Stimulated activated CD8-positive, alpha-beta memory T cell treated with anti-CD3 and anti-CD28 coated beads, Interleukin-7, amount 100 ng/mL, for 1 hour (primary cell): ENCODE measurements at places on chromosomes 6 and 20.

- DNase-seq = no peak
Measured at GRCh38 chr6:138677538-138677937, 96.0 kb upstream of the CCDC28A start.

DNA sequence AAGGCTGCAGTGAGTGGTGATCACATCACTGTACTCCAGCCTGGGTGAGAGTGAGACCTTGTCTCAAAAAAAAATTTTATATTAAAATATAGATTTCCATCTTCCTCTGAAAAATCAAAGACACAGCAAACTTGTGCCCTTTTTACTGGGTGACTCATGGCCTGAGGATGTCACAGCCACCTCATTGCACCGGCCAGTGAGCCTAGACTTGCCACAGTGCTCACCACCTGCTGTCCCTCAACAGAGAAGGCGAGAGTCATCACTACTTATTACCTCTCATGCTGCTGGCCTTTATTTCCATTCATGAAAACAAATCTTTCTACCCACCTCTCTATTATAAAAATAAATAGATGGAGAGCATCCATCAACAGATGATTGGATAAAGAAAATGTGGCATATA is 295.8 kb downstream of the PREX1 start:
- no peak for DNase-seq

DNA sequence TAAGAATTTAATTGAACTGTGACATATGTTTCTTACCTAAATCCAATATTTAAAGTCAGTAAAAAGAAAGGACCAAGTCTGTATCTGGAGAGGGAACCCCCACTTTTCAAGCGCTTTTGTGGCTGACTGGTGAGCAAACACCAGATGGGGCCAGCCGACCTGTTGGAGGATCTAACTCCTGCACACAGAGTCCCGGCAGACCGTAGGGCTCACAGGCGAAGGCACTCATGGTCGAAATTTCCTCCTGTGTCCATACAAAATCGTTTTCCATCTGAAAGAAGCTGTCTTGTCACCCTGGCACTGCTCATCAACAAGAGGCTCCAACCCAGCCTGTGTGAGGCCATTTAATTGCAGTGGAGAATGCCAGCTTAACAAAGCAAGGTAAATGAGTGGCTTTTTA is 94.0 kb downstream of the SCML4 start:
- DNase-seq = no peak

- DNase-seq = no peak
Measured at GRCh38 chr20:17655865-17656479, 26.1 kb downstream of the RRBP1 start.

DNA sequence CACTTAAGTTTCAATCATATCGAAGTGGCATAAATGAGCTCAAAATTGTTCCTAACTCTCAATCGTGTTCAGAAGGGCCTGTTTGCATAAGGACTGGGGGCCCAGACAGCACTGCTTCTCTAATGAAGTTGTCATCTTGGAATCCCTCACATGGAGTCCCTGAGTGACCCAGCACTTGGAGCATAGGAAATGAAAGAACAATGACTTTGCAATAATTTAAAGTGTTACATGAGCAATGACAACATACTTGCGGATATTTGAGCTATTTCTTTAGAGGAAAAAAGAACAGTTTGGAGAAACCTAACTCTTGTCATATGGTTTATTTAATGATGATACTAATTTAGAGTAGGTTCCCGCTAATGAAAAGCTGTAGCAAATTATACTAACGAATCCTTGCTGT is 239.9 kb downstream of the TSHZ2 start:
- no peak for DNase-seq

GRCh38 chr6:111553580-111553979 is 52.1 kb downstream of the TRAF3IP2 start:
- DNase-seq = no peak

DNA sequence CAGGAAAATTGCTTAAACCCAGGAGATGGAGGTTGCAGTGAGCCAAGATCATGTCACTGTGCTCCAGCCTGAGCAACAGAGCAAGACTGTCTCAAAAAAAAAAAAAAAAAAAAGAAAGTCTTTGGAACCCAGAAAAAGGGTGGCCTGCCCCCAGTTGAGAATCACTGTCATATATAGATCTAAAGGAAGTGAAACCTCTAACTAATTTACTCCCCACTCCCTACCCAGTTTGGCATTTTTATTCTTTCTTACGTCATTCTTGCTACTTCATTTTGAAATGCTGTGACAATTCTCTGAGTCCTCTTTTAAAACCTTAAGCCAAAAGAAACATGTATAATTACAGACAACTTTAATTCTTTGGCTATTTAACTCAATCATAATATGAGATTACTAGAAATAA is 254.8 kb downstream of the CDC5L start:
- no peak for DNase-seq

DNA sequence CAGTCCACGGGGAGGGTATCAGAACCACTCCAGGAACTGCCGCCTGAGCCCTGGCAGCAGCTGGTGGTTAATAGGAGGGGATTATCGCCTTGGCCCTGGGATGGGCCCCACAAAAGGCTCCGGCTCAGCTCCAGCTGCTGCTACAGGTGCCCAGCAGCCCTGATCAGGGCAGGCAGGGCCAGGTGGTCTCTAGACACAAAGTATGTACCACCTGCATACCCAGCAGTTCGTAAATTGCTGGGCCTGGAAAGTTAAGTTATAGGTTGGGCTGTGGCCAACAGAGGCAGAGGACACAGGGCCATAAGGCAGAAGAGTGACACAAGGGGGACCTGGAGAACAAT is 35.1 kb downstream of the RRBP1 start:
- DNase-seq = no peak

DNA sequence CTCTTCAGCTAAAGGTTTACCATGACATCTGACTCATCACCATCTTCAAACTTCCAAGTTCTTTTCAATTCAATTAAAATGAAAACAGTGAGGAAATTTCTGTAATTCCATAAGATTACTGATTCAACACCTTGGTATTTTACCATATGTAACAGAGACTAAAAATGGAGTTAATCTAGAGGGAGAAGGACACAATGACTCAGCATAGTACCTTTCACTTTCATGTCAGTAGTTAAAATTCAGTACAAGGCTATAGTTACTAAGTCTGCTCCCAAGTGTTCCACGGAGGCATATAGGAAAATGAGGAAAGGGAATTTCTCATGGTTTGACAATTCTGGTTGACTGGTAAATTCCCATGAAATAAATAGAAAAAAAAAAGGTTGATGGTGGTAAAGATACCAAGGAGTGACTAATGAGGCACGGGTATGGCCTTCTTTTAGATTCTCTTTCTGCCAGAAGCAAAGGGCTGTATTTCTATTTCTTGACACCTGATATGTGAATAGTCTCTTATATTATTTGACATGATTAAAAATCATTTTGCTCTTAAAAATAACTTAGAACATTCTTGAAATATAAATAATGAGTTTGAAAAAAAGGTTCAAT is 526.7 kb upstream of the ADGRB3 start:
- DNase-seq = no peak

GRCh38 chr6:105833959-105834947 is 251.9 kb upstream of the PRDM1 start:
- no peak for DNase-seq

DNA sequence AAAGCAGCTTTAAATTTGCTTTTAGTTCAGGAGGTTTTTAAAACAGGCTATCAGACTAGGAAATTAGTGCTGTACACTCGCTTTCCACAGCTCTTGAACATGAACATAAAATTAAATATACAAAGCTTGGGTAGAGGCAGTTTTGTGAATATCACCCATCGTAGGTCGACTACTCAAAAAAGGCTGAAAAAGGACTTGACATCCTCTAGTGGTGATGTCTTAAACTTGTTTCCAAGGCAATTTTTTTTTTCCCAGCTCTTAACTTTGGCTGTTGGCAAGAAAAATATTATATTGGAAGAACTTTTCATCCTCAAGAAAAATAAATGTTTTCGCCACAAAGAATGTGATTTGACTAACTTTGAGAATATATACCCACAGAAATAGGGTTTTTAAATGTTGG is 2.9 kb downstream of the MAP7 start:
- no peak for DNase-seq

DNA sequence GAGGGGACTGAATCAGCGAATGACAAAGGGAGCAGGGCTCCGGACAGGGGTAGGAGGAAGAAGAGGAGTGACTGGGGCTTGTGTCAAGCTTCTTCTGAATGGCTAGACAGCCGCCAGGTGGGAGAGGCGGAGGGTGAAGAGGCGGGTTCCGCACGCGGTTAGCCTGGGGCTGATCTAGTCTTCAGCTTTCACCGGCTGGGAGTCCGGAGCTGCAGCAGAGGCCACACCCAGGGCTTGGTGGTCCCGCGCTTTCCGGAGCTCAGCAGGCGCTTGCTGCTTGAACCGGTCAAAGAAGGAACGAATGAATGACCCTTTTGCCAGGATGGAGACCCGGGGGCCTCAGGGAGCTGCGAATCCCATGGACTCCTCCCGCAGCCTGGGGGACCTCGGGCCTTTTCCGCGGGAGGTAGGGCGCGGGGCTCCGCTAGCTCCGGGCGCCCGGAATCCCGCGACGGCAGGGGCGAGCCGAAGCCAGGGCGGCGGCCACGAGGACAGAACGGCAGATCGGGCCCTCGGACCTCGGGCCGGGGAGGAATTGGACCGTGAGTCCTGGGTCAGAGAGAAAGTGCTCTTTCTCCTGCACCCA is at the start of gene C6orf141:
C6orf141 (plus strand) TSS at position 177 of the 586 bp plus-strand sequence; CDS start at position 302, 125 bp downstream.
- no peak for DNase-seq

GRCh38 chr20:50546729-50547314 is 36.6 kb downstream of the PTPN1 start:
- no peak for DNase-seq

GRCh38 chr6:168249746-168250145 is 69.8 kb downstream of the DACT2 start:
- DNase-seq = no peak

DNA sequence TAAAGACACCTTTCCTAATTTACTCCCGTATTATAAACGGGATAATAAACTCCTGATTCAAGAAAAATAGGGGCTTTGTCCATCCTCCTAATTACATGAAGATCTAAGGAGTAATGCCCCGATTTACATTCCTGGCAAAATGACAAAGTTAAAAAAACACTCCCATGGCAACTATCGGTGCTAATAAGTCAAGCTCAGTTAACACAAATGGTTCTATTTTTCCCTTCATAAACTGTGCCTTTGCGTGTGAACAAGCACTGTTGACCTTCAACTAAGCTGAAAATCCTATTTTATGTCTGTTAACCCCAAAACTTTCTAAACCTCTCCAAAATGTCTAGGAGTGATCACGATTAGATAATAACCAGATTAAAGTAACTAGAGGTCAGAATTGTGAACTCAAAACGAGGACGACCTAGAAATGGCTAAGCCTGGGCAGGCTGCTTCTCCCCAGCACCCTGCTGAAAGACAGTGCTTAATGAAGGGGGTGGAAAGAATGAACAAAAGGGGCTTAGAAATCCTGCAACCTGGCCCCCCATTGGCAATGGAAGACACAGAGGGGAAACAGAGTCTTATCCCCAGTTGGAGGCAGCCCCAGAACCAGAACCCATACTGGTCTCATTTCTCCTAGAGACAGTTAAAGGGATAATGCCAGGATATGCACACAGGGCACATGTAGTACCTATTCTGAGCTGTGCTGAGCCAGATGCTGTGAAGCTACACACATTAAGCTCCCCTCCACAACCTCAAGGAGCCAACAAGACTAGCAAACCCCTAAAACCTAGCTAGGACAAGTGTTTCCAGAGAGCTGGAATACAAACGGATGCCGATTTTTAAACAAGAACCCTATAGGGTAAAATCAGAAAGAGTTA is 23.0 kb downstream of the SLC23A2 start:
- DNase-seq = no peak

GRCh38 chr6:81978230-81978629 is 225.7 kb upstream of the TENT5A start:
- DNase-seq = no peak
